ENCODE measurements at places on chromosomes 13 and 19. TPM values are rescaled to one million over a fixed set of nuclear protein-coding genes. Genes with fewer than 3 reads are reported as not detected.

LHB gene
- total RNA-seq, result not detected

IQCN gene
- total RNA-seq, result 0.61 TPM

CEACAM21 gene
- 0.35 TPM for total RNA-seq

KIR2DL4 gene
- not detected for total RNA-seq

PTGER1 gene
- total RNA-seq, result 0.87 TPM

ECSIT gene
- 61.7 TPM for total RNA-seq

GSX1 gene
- total RNA-seq, result not detected

LRRC25 gene
- total RNA-seq, result 0.18 TPM

INSL3 gene
- 0.79 TPM for total RNA-seq

SYNGR4 gene
- total RNA-seq, result not detected

ZNF211 gene
- total RNA-seq, result 14.3 TPM

NPAS1 gene
- total RNA-seq, result 6.8 TPM

PSG11 gene
- not detected for total RNA-seq

DACT3 gene
- 1.8 TPM for total RNA-seq

CLEC4G gene
- total RNA-seq, result 0.66 TPM

ASF1B gene
- 37.1 TPM for total RNA-seq
